Stimulated activated CD8-positive, alpha-beta memory T cell treated with anti-CD3 and anti-CD28 coated beads, Interleukin-4, amount 100 ng/mL, for 4 hours (primary cell): ENCODE measurements at places on chromosomes 1 and 21.

GRCh38 chr1:241596633-241597032 is 43.5 kb downstream of the CHML start:
- no peak for DNase-seq

DNA sequence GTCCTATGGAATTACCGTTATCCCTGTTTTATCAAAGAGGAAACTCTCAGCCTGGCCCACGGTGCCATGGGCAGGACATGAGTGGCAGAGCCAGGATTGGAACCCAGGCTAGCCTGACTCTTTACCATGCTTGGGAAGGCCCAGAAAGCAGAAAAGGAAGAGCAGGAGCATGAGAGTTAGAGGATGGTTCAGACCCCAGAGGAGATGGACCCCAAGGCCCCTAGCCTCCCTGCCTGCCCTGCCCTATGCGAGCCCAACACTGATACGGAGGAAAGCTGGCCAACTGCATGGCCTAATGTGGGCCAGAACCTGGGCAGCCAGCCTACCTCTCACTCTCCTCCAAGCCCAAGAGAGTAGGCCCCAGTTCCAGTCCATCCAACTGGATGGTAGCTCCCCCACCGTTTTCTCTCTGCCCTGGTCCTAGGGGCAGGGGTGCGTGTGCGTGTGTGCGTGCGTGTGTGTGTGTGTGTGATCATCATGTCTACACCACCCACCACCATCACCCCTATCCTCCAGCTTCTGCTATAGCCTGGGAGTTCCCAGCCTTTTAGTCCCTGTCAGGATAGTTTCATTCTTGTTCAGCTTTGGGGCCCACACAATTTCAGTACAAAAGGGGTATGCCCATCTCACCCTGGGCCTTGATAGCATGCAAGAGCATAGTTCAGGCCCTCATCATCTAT is 15.4 kb upstream of the MEX3A start:
- DNase-seq, result no peak

- no peak for DNase-seq
These were observed 50.9 kb upstream of the TRABD2B start for GRCh38 chr1:48048064-48048463.

- no peak for DNase-seq
These were observed 791 bp upstream of the MAST2 start for GRCh38 chr1:45802343-45803298.

DNA sequence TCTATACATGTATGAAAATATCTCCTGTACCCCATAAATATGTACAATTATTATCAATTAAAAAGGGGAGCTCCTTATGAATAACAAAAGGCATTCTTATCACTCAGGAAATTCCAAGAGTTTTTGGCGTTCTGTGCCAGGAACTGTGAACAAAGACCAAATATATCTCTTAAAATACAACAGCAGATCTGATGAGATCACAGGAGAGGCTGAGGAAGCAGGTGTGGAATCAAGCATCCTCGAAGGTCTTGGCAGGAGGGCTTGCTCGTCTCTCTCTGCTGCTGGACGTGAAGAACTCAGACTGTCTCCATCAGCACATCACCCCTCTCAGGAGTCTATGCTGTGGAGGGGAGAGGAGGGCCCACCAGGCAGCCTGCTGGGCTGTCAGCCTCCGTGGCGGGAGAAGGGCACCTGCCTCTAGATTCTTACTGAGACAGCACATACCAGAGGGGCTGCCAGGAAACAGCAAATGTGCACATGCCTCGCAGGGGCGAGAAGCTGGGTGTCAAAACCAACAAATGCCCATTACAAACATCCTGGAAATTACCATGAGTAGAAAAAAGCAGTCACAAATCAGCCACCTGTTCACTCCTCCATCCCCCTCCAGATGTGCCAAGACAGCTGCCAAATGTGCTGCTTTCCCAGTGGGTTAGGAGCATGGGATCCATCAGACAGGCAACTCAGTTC is 30.8 kb upstream of the FAM89A start:
- no peak for DNase-seq

GRCh38 chr1:157131281-157131680 is 6.9 kb downstream of the ETV3 start:
- DNase-seq, result no peak

DNA sequence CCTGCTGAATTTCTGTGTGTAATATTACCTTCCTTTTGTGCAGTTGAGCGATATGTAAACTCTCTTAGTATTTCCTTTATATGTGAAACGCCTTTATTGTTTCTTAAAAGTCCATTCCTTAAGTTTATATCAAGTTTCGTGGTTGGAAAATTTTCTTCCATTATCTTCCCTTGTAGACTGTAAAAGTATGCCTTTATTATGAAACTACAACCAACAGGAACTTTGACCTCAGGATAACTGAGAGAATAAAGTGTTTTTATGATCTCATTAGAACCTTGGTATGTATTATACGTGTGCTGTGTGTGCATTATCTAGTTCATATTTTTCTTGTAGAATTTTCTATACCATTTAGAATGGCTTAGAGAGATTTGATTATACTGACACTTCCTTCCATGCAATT is 3.1 kb upstream of the CDC14A start:
- DNase-seq, result no peak

DNA sequence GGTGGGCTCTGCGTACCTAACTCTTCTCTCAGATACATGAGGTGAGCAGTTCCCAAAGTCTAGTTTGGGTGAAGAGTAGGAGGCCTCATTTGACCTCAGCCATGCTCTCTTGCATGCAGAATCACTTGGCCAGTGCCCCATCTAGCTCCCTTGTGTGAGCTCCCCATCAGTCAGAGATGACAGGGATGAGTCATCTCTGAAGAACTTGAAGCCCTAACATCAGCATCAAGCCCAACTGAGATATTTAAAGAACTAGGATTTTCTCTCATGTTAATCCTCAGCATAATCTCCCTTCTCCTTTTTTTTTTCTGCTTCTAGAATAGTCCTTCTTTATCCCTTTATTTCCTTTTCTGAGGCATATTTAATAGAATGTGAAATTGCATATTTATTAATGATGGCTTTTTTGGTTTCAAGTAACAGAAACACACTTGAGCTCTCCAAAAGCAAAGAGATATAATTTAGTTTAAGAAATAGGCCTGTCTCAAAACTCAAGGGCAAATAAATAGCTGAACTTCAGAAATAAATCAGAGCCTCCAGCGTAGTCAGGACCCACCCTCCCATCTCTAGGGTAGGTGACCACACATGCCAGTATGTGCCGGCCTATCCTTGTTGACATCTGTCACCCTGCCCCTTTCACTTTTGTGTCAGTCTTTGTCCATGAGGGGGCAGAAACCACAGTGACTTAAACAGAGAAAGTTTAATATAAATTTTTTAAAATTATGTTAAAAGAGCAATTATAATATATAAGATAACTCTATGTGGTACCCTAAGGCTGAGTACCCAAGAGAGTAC is 112.3 kb downstream of the TSEN15 start:
- DNase-seq, result no peak

GRCh38 chr1:43660355-43660754 is 10.4 kb downstream of the KDM4A start:
- DNase-seq, result no peak

DNA sequence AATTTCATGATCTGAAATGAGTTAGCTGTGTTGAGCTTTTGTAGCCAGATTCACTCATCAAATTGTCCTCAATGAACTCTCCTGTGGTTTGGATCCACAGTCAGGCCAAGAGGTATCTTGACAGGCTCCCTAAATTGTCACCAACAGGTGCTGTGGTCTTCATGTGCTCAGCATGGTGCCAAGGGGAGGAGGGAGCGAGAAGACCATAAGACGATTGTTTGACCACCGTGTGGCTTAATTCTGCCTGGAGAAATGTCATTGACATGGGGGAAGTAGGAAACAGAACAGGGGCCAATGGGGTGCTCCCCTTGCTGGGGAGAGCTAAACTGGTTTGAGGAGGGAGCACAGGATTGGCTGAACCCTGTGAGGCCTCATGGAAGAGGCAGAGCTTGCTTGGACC is 219.3 kb downstream of the KCNJ6 start:
- DNase-seq, result no peak

GRCh38 chr1:77400781-77401180 is 119.0 kb downstream of the AK5 start:
- DNase-seq, result no peak

GRCh38 chr21:17818186-17819113 is 706 bp downstream of the C21orf91 start:
- no peak for DNase-seq

GRCh38 chr1:78950826-78951225 is 55.7 kb downstream of the ADGRL4 start:
- DNase-seq, result no peak

DNA sequence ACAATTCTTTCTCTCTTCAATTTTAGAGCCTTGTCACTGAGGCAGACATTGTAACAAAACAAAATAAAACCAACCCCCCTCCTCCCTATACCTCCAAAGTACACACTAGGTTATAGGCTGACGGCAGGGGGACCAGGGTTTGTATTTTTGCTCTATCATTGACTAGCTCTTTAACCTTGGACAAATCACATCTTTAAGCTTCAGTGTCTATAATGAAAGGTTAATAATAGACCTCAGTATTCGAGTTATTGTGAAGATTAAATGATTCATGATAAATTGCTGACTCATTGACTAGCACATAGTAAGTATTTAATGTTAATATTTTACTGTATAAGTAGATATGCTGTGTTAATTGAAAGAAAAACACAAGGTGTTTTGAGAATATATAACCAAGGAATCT is 1267.6 kb upstream of the ADGRL2 start:
- DNase-seq, result no peak

GRCh38 chr1:21129407-21129806 is 47.3 kb downstream of the EIF4G3 start:
- no peak for DNase-seq

- DNase-seq, result no peak
These were observed 16.6 kb upstream of the CCDC181 start for GRCh38 chr1:169443923-169444322.

- no peak for DNase-seq
These were observed 473.7 kb upstream of the DAB1 start for GRCh38 chr1:57897581-57897980.

- no peak for DNase-seq
These were observed 475.4 kb downstream of the PTPRU start for GRCh38 chr1:29711582-29712283.

GRCh38 chr1:244768804-244769203 is 66.7 kb upstream of the COX20 start:
- no peak for DNase-seq

- no peak for DNase-seq
These were observed 402.0 kb downstream of the LTN1 start for GRCh38 chr21:28590676-28591075.

DNA sequence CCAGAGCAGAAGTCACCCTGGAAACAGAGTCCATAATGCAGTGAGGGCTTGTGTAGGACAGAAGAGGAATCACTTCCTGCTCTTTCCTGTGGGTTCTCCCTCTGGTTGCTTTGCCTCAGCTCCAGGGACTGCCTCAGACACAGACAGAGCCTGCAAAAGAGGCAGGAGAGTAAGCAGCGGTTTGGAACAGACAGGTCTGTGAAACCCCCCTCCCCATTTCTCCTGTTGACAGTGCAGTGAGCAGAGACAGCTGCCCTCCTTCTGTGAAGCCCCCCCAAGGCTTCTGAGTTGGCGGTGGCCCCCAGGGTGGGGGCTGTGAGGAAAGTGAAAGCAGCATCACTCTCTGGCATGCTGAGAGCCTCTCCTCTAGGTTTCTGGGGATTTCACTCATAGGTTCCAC is 53.0 kb downstream of the MAB21L3 start:
- no peak for DNase-seq

GRCh38 chr1:197390856-197391255 is 122.8 kb downstream of the CRB1 start:
- no peak for DNase-seq

DNA sequence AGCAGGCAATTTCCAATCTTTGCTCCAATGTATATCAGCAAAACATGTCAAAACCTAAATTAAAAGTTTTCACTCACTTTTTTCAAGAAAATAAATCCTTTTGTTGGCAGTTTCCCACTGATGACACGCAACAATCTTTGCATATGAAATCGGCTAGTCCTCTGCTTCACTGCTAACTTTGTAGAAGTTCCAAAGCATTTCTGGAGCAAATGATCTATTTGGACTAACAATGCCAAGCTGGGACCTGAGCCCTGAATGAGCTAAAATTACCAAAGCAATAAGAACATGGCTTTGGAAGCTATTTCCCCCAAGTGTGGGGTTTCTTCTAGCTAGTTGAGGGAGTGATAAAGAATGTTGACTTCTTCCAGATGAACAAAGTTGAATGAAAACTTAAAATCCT is 5.1 kb downstream of the BEND5 start:
- no peak for DNase-seq

DNA sequence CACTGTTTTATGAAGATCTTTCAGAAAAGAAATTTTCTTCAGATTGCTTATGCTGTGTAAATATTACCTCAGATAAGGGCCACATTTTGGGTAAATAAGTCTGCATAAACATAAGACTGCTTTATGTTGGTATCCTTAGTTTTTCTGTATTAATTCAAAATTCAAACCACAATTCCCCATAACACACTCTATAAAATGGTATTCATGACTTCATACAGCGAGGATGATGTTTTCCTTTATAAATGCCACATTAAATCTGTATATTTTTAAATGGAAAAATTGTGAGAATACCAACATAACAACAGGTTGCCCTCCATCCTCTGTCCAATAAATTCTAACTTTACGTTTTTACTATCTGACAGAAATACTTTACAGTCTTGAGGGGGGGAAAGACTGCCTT is 248.7 kb upstream of the CXADR start:
- DNase-seq, result no peak

- no peak for DNase-seq
These were observed 1.4 kb upstream of the ANKRD13C start for GRCh38 chr1:70355920-70356319.

GRCh38 chr1:218377143-218377660 is 32.1 kb downstream of the TGFB2 start:
- DNase-seq, result peak; percentile 11

GRCh38 chr1:168739908-168740307 is 10.9 kb upstream of the DPT start:
- no peak for DNase-seq

DNA sequence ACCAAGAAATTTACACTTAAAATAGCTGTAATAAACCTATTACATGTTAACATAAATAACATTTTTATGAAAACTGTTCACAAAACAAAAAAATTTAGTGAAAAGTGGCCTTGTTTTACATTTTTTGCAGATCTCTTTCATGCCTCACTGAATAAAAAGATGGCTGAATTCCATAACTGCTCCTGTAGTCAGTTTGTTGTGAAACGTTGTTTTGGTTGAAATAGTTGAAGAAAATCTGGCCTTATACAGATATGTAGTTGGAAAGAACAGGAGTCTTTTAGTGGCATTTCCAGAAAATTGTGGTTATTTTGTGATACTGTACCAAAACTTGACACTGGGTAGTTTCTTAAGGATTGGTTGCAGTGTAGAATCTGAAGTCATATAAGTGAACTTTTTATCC is 18.1 kb downstream of the ITSN1 start:
- DNase-seq, result no peak

DNA sequence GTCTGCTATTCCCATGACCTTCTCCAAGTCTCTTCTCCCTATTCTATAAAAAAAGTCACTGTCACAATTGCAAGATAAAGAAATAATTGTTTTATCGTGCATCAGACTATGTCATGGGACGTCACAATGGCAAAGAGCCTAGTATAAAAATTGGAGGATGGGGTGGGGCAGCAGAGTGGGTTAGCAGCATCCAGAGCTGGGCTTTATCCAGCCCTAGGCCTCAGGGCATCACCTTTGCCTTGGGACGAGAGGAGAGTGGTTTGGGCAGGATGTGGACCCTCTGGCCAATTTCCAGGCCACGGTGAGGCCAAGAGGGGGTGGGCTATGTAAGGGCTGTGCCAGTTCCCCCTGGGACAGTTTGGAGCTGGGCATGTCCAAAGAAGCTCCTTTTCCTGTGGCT is 25.7 kb downstream of the WNT4 start:
- no peak for DNase-seq
